T-helper 2 cell treated with Interferon-gamma antibody and Interleukin-4, amounts not matched to agents 5 μg/mL and 100 μg/mL, for 36 hours (primary cell): ENCODE measurements at places on chromosomes 1 and 21.
A peak's percentile ranks its signal among the peaks of the same experiment; 100 is the strongest.

DNA sequence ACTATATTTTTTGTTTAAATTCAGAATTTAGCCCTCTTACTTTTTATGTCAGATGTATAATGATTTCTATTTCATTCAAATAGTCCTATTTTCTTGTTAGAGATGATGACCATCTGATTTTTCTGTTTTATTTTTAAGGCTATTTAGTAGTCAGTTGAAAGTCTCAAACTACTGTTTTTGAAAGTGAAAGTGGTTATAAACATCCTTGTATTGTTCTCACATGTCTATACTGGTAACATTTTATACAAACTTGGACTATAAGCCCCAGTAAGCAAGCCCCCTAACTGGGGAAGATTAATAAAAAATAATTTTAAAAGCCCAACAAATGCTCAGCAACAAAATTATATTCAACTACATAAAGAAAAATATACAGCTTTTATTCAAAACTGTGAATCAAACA, 271.3 kb upstream of the RGS18 start:
- no peaks in the 10 kb centered on the region for H3K36me3 ChIP-seq
- no peak overlapping the region for H3K27ac ChIP-seq
- DNase-seq: no peak
- H3K4me3 ChIP-seq: no peak overlapping the region
- no peaks in the 10 kb centered on the region for H3K27me3 ChIP-seq

DNA sequence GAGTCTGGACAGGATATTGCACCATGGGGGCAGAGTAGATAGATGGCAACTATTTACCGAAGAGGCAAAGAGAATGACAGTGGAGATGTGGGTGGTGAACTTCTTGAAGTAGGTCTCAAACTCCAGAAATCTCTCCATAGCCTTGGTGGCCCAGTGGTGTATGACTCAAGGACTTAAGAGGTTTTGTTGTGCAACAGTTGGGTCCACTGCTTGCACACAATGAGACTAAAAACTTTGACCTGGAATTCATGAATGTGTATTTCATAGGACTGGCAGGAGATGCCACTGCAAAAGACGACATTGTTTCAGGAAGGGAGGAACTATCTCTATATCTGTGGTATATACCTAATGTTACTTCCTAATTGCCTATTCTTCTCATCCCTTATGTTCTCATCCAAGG, 75.9 kb downstream of the ZSCAN20 start:
- no peak for DNase-seq
- H3K4me3 ChIP-seq: no peak overlapping the region
- no peak overlapping the region for H3K27ac ChIP-seq

- DNase-seq: no peak
- no peak overlapping the region for H3K27ac ChIP-seq
- H3K4me3 ChIP-seq: no peak overlapping the region
- H3K4me1 ChIP-seq: peaks cover 2% of the 10 kb centered on the region
- no peaks in the 10 kb centered on the region for H3K36me3 ChIP-seq
Observed at GRCh38 chr1:101479945-101480344, 243.1 kb downstream of the S1PR1 start.

DNA sequence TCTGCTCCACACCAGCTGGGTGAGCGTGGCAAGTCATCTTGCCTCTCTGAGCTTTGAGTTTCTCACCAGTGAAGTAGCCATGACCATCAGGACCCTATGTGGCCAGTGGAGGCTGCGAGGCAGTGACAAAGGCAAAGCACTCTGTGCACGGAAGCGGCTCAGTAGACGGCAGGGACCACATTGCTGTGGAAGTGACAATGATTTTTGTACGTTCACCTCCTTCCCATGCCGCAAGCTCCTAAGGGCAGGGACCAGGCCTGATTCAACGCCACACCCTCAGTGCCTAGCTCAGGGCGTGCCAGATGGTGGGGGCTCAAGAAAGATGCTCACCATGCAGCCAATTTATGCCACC, 210.5 kb downstream of the MATN1 start:
- no peak for DNase-seq
- H3K27me3 ChIP-seq: no peaks in the 10 kb centered on the region
- H3K36me3 ChIP-seq: no peaks in the 10 kb centered on the region
- H3K4me1 ChIP-seq: no peaks in the 10 kb centered on the region
- H3K27ac ChIP-seq: no peak overlapping the region

DNA sequence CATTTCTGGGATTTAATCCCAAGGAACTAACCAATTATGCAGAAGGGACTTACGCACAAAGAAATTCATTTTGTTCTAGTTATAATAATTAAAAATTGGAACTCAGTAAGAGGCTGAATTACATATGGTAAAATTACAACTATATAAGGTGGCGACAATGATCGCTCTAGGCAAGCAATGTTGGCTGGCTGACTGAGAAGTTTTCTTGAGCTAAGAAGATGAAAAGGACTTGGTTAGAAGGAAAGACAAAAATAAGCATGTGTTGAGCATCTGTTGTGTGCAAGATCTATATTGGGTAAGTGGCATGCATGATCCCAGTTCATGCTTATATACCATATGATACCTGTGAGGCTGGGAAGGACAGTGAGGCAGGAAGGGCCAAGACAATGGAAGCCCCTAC, 80.8 kb downstream of the FCRL5 start:
- DNase-seq: no peak
- H3K4me1 ChIP-seq: no peaks in the 10 kb centered on the region
- no peak overlapping the region for H3K4me3 ChIP-seq
- no peak overlapping the region for H3K27ac ChIP-seq

DNA sequence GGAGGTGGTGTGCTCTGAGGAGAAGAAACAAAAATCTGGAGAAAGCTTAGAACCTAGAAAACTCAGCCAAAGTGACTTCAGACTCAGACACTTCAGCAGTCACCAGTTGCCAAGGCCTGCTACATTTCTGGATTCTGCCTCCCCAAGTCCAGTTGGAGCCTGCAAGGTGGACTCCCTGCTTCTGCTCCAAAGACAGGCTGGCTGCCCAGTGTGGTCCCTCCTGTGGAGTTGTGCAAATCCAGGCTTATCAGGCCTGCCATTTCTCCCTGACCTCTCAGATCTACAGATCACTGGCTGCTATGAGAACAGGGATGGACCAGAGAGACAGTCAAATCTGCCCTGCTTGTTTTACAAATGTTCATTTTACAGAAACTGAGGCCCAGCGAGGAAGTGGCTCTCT, 9.9 kb downstream of the CACHD1 start:
- no peaks in the 10 kb centered on the region for H3K4me1 ChIP-seq
- no peak for DNase-seq
- peaks cover 15% of the 10 kb centered on the region for H3K27me3 ChIP-seq
- no peak overlapping the region for H3K4me3 ChIP-seq
- no peaks in the 10 kb centered on the region for H3K36me3 ChIP-seq

GRCh38 chr1:167077128-167077867, 12.9 kb downstream of the GPA33 start:
- DNase-seq: no peak
- peaks cover 11% of the 10 kb centered on the region for H3K27me3 ChIP-seq
- no peak overlapping the region for H3K27ac ChIP-seq
- no peaks in the 10 kb centered on the region for H3K36me3 ChIP-seq
- no peak overlapping the region for H3K4me3 ChIP-seq

- no peak for DNase-seq
- H3K36me3 ChIP-seq: no peaks in the 10 kb centered on the region
- H3K27me3 ChIP-seq: peaks cover 23% of the 10 kb centered on the region
- no peak overlapping the region for H3K4me3 ChIP-seq
Observed at GRCh38 chr21:43597052-43597451, 62.2 kb downstream of the HSF2BP start.

DNA sequence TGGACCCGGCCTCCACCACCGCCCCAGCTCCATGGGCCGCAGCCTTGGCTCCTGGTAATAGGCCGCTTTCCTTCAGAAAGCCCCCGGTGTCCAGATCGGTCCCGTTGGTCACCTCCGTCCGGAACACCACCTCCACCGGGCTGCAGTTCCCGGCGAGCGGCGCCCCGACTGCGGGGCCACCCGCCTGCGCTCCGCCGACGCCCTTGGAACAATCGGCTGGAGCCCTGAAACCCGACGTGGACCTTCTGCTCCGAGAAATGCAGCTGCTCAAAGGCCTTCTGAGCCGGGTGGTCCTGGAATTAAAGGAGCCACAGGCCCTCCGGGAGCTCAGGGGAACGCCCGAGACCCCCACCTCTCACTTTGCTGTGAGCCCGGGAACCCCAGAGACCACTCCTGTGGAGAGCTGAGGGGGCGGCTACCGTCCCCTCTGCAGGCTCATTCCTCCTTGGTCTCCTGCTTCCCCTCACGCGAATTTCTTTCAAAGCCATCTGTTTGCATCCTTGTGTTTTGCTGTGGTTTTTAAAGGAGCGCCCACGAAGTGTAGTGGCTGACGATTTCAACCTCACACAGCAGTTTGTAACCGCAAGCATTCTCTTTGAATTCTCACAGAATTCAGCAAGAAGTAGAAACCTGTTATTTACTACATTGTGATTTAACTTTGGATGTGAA, 6.0 kb downstream of the FCRLB start:
- H3K4me1 ChIP-seq: peaks cover 41% of the 10 kb centered on the region
- H3K27ac ChIP-seq: peak overlapping the region; percentile 93
- peaks cover 58% of the 10 kb centered on the region for H3K27me3 ChIP-seq
- H3K4me3 ChIP-seq: peak overlapping the region; percentile 85

DNA sequence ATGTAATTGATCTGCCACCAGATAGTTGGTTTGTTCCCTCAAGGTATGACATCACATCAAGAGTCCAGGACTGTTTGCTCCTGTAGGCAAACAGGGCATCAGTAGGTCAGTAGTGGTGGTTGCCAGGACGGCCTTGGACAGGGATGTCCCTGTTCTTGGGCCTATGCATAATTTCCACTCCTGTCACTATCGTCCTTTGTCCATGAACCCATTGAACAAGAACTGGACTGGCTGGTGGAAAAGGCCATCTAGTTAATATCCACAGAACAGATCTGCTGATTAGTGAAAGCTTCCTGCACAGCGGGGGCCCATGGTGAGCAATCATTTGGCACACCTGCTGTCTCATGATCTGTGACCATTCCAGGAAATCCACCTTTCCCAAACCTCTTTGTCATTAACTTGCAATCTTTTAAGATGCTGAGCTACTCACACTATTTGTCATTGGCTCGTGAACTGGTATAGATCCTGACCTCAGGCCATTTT, 12.4 kb upstream of the BSDC1 start:
- no peaks in the 10 kb centered on the region for H3K4me1 ChIP-seq
- H3K27ac ChIP-seq: no peak overlapping the region
- H3K27me3 ChIP-seq: peaks cover 2% of the 10 kb centered on the region
- DNase-seq: no peak
- no peak overlapping the region for H3K4me3 ChIP-seq

DNA sequence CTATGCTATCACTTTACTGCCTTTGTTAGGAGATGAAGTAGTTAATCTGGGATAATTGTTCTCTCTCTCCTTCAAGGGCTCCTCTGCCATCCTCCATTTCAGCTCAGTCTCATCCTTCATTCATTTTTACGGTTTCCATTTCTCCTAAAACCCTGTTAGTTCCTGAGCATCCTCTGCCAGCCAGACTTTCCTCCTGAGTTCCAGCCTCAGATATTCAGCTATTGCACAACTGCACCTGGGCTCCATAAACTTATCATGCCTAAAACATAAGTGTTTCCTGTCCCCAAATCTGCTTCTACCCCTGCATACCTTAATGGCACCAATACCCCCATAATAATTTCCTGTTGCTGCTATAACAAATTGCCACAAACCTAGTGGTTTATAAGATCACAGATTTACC, 39.6 kb upstream of the SOX13 start:
- H3K27ac ChIP-seq: no peak overlapping the region

GRCh38 chr1:236058141-236058934, 6.6 kb downstream of the NID1 start:
- no peak overlapping the region for H3K27ac ChIP-seq
- no peak for DNase-seq
- H3K27me3 ChIP-seq: peaks cover 43% of the 10 kb centered on the region

DNA sequence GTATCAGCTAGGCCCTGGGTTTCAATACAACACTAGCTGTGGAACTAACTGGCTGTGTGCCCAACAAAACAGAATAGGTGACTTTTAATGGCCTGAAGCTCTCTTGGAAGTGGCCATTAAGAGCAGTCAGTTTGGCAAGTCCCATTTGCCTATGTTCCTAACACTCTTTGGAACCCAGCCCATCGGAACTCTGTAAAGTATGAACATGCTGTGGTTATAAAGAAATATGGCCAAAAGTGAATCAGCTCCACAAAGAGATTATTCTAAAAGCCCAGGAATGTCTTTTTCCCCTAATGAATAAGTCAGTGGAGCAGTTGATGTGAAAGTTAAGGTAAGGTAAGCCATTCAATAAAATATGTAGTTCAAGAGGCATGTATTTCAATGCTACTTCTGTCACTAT, 223.7 kb upstream of the ADAMTS5 start:
- no peaks in the 10 kb centered on the region for H3K4me1 ChIP-seq
- no peaks in the 10 kb centered on the region for H3K27me3 ChIP-seq
- no peak overlapping the region for H3K4me3 ChIP-seq

GRCh38 chr1:42913426-42914091, 45.1 kb downstream of the SLC2A1 start:
- no peak overlapping the region for H3K27ac ChIP-seq
- peaks cover 12% of the 10 kb centered on the region for H3K27me3 ChIP-seq
- H3K4me1 ChIP-seq: peaks cover 8% of the 10 kb centered on the region
- no peak overlapping the region for H3K4me3 ChIP-seq
- DNase-seq: no peak
